ENCODE measurements at places on chromosomes 1 and 21. TPM values are rescaled to one million over a fixed set of nuclear protein-coding genes. Genes with fewer than 3 reads are reported as not detected.
A peak's percentile ranks its signal among the peaks of the same experiment; 100 is the strongest.

ACP6 gene
- total RNA-seq, result 30.8 TPM

LRRC7 gene
- 17.3 TPM for total RNA-seq

GRCh38 chr1:145846201-145846612 is 777 bp downstream of the NUDT17 start:
- no peak for DNase-seq

DNA sequence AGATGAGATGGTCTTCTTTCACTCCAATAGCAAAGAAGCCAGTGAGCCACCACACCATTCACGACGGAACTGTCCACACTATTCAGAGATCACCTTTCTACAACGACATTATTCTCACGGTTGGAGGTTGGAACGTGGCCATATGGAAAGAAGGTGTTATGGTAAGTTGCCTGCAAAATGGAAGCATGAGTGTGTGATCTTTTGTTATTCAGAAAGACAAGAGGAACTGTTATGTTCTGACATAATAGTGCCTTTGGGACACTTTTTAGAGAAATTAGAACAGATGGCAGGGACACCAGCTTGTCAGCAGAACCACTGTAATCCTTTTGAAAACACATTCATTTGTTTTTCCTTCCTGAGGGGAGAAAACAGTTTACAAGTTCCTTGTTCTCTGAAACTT is 75.8 kb upstream of the MCOLN3 start:
- DNase-seq, result no peak

DNA sequence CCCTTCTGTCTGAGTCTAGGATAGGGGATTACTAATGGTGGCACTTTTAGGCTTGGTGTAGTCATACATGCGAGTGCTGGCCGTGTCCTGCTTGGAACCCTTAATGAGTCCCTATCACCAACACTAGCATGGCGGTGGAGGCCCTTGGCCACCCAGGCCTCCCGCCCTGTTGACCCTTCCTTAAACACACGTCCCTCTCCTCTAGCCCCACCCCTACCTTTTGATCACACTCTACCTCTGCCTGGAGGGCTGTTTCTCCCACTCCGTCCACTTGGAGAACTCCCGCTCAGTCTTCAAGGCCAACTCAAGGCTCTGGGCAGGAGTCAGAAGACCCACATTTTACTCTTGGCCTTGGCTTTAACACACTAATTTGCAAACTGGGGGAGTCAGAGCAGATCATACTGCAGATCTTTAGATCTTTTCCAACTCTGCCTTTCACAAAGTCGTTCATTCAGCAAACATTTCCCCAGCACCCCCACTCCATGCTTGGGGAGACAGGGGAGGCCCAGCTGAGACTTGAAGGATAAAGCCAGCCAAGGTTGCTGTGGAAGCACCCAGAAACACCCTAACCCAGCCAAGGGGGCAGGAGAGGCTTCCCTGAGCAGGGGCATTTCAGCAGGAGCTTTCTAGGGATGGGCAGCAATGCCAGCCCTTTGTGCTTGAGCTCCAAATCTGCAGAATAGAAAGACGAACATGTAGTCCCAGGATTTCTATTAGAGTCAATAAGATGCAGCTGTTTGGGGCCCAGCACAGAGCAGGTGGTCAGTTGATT is 1.9 kb downstream of the PODN start:
- no peak for DNase-seq

- DNase-seq, result peak; percentile 62
Observed at GRCh38 chr1:225881081-225881958, 860 bp downstream of the TMEM63A start.

- no peak for DNase-seq
Observed at GRCh38 chr1:12692967-12693782, 22.7 kb upstream of the AADACL3 start.

SFN gene
- 0.54 TPM for total RNA-seq

DNA sequence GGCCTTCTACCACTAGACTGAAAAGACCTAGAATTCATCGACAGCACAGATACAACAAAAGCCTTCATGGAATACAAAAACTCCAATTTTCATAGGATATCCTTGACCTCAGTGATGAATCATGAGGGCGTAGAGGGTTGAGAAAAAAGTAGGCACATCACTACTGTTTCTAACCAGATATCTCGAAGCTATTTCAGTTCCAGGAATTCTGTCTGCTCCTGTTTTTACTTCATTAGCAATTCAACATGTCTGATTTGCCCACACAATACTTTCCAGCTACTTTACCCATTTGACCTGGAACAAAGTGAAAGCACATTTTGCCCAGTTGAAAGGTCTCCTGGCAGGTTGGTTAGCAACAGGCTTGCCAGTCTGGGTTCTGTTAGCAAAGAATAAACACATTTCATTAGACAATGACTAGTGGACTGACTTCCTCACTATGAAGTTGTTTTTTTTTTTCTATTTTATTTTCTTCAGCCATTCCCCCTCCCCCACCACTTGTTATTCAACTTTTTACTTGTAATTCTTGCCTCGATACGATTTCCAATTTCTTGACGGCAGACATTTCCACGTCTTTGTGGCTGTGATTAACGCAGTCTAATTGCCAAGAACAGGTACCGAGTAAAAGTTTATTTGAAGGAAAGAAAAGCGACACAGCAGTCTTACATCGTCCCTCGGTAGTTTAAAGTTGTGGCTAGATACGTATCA is 4.0 kb upstream of the ZBTB18 start:
- peak; percentile 43 for DNase-seq

SPATA1 gene
- 2.8 TPM for total RNA-seq

GRCh38 chr1:121519042-121519755 is 334.4 kb downstream of the SRGAP2C start:
- DNase-seq, result peak; percentile 20

AADACL4 gene
- total RNA-seq, result not detected

FAM3B gene
- 9.9 TPM for total RNA-seq

LCE1E gene
- not detected for total RNA-seq

SLC30A2 gene
- total RNA-seq, result 35.2 TPM

DNA sequence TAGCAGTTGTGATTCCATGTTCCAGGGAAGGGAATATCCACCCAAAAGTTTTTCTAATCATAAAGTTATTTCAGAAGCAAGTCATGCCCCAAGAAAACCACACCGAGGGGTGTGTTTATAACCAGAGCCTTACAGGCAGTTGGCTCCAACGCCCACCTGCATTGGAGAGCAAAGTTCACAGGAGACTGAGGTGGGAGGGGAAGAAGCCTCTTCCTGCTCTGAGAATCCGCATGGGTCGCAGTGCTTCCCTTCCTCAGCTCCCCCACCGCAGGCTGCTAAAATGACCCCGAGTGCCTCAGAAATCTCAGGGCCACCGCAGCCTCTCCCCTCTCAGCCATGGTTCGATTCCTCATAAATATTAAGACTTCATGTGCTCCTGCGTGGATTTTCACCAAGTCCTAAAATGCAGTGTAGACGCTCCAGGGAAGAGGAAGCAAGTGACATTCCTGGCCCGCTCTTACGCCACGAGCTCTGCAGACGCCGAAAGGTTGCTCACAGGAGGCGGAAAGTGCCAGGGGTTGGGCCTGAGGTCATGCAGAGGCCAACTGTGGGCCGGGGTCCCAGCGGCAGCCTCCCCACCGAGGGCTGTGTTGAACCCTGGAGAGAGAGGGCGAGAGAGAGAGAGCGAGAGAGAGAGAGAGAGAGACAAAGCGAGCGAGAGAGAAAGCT is 13.4 kb upstream of the SPSB1 start:
- no peak for DNase-seq

GRCh38 chr21:7951854-7952519 is 2569.4 kb upstream of the TPTE start:
- no peak for DNase-seq

DNA sequence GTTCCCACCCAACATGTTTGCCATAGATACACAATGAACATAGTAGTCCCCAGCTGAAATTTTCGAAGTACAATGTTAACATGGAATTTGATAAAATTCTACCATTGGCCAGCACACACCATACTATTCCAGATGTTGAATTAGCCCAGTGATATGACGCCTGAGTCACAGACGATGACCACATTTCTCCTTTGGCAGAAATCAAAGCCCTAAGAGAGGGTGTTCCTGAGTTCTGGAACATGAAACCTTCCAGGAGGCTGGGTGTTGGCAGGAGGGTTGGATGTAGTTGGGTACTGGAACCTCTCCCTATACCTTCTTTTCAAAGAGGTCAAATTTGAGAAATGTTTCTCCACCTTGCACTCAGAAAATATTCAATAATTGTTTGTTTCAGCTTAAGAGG is 37.8 kb downstream of the LPAR3 start:
- DNase-seq, result no peak

PARS2 gene
- total RNA-seq, result 6.5 TPM

GRCh38 chr1:101302831-101303511 is 66.2 kb downstream of the S1PR1 start:
- DNase-seq, result no peak

DNA sequence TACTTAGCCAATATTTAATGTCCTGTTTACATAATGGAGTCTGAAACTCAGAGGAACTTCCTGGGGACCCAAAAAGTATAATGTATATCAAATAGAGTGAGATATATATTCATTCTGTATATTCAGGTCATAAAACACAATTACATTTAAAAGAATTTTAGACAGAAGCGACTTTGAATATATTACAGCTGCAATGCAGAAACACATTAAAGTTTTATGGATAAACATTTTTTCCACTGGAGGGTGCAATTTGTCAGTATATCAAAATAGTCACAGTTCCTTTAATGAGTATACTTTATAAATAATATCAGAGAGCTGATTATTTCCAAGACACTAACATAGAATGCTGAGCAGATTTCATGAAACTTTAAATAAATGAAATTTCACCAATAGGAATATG is 43.9 kb upstream of the CRB1 start:
- no peak for DNase-seq

DNA sequence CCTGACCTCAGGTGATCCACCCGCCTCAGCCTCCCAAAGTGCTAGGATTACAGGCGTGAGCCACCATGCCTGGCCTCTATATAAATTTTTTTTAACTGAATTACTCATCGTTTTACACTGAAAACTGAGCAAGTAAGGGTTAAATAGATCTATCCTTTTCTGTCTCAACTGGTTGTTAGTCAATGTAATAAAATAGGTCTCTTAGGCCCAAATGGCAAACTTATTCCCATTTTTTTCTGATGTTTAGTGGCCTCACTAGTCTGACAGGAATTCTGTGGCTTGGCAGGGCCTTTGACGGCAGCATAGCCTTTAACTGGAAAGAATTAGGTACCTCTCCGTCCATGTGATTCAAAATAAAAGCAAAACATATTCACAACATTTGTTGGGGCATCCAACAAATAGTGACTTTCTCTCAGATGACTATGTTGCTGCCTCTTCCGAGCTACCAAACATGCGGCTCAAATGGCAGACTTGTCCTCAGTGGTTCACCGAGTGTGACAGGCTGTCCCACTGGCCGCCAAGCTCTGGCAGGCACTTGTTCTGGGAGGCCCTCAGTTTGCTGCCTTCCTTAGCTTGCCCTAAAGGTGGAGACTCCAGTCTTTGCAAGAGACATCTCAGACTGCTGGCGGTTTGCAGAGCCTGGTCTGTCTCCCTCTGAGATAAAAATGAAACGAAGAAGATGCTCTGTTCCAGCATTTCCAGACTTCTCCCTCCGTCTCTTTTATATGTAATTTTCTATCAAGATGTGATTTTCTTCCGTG is 17.4 kb downstream of the ATP1A4 start:
- peak; percentile 20 for DNase-seq

OXCT2 gene
- 3.0 TPM for total RNA-seq

GRCh38 chr21:25608044-25608737 is 910 bp upstream of the MRPL39 start:
- peak; percentile 82 for DNase-seq

- no peak for DNase-seq
Observed at GRCh38 chr1:186492531-186493291, 31.8 kb upstream of the PDC start.

DNA sequence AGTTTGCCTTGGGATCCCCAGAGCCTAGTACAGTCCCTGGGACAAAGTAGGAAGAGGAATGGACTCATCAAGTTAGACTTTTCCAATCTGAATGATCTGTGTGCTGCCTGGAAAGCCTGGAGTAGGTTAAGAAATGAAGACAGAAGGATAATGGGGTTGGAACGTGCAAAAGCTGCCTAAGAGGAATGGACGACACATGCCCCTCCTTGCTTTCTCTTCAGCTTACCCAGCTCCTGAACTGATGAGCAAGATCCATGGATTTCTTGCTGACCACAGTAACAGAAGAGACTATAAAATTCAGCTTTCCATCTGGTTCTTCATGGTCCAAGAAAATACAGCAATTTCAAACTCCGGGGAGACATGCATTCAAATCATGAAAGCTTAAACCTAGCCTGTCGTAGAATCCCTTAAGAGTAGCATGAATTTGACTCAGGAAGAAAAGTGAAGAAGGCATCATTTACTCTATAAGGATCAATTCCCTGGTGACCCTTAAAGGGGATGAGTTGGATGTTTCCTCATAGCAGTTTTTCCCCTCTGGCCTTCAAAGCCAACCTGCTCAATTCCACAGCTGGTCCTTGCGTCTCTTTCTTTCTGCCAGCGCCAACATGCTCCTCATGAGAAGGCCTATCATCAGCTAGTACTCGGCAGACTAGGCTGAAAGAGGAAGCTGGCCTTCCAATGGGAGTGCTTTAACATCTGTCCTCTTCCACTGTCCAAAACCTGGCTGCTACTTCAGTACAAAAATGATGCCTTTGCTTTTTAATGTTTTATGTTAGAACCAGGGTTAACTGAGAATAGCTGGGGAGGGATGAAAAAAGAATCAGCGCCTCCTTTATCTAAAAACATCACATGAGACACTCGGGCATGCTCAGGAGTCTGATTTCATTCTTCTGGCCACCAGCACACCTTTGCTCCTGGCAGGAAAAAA is 5.7 kb upstream of the PEF1 start:
- DNase-seq, result no peak

- no peak for DNase-seq
Observed at GRCh38 chr1:3344395-3344794, 110.1 kb upstream of the ARHGEF16 start.

- peak; percentile 11 for DNase-seq
Observed at GRCh38 chr21:42187976-42188653, 30.8 kb upstream of the ABCG1 start.

CD52 gene
- total RNA-seq, result not detected

GRCh38 chr1:157047062-157047410 is 1.5 kb upstream of the ARHGEF11 start:
- no peak for DNase-seq

- DNase-seq, result no peak
Observed at GRCh38 chr1:172758259-172758658, 99.4 kb downstream of the FASLG start.

CCDC27 gene
- total RNA-seq, result not detected

Data from thyroid gland (tissue), 4 donors.